Occipital lobe (tissue), 3 donors: ENCODE measurements at places on chromosomes 11 and 22.
A peak's percentile ranks its signal among the peaks of the same experiment; 100 is the strongest.

DNA sequence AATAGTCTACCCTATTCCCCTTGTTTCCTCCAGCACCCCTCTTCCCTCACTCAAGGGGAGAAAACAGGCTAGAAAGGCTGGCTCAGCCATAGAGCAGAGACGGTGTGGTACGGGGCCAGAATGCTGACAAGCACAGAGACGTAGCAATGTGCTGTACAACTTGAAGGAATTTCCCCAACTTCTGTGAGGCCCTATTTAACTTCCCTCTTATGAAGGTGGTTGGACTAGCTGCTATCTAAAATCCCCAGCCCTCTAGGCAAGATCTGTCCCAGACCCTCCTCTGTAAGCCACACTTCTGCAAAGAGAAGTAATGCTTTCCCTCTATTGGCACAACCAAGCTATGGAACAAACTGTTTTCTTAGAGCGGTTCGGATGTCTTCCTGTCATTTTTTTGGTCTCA is 37.8 kb downstream of the PLEKHA7 start:
- DNase-seq = no peak

GRCh38 chr11:113202431-113202830 is 112.0 kb upstream of the TTC12 start:
- DNase-seq = no peak

DNA sequence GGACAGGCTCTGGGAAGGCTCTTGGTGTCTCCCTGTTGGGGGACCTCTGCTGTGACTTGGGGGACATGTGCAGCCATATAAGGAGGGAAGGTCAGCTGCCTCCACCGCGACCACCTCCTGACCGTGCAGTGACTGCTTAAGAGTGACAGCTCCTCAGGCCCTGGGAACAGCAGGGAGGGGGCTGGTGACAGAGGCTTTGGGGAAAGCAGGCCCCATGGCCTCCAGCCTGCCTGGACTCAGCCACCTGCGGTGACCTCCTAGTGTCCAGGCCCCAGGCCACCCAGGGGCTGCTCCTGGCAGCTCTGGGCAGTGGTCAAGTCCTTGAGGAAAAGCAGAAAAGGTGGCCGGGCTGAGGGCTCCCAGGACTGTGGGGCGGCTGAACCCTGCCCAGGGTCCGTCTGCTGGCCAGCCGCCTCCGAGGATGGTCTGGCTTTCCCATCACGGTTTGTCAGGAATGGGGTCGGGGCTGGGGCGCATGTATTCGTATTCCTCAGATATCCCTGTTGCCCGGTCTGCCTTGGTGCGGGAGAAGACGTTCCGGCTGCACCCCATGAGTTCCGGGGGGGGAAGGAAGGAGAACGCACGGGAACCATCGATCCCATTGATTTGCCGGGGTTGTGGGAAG is 96.8 kb downstream of the WNT7B start:
- DNase-seq = no peak

DNA sequence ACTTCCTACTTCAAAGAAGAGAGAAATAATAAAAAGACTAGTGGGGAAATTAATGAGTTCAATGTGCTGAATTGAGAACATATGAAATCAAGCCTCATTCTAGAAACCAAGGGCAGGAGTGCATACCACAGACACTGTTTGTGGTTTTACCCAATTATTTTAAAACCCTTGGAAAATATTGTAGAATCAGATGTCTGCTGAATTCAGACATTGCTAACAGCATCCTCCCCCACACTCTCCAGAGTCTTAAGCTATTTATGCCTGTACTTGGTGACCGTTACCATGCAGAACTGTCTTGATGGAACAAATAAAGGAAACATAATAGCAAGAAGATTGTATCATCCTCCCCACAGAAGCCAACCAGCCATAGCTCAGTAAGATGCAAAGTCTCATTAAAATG is 850.1 kb downstream of the NTM start:
- no peak for DNase-seq

DNA sequence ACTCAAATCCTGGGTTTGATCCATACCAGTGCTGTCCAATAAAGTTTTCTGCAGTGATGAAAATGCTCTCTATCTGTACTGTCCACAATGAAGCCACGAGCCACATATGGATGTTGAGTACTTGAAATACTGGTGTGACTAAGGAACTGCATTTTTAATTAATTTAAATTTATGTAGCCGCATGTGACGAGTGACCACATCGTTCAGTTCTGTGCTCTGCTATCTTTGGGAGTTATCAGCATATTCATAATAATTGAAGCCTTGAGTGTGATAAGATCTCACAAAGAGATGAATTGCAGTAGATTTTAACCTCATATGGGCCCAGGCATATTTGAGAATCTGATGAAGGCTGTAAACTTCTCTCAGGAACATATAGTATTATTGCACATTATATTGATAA is 40.8 kb downstream of the GRAMD1B start:
- DNase-seq = no peak

- DNase-seq = no peak
Measured at GRCh38 chr22:44648085-44648820, 53.8 kb upstream of the PRR5 start.

DNA sequence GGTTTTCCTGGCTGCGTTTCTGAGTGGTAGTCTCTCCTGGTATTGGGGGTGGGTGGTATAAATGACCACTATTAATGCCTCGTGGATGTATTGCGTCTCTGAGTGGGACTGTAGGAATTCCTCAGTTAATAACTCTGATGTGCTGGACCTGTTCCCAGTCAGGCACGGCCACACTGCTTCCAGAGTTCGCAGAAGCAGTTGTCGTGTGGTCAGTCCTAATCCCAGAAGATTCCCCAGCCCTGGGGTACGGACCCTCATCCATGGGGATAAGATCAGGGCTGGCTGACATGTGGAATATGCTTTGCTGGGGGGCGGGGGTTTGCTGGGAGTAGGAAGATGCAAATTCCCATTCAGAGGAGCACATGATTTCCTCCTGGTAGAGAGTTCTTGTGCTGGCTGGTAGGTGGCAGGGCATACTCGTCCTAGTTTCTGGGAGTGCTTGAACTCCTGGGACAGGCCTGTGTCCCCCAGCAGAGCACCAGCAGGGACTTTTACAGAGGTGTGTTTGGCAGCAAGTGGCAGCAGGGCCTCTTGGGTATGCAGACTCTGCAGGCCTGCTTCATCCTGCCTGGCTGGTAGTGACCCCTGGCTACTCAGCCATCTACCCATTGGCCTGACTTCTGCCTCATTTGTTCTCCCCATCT is 157.4 kb downstream of the NAV2 start:
- no peak for DNase-seq

- no peak for DNase-seq
Measured at GRCh38 chr22:44693756-44694155, 8.2 kb upstream of the PRR5 start.

DNA sequence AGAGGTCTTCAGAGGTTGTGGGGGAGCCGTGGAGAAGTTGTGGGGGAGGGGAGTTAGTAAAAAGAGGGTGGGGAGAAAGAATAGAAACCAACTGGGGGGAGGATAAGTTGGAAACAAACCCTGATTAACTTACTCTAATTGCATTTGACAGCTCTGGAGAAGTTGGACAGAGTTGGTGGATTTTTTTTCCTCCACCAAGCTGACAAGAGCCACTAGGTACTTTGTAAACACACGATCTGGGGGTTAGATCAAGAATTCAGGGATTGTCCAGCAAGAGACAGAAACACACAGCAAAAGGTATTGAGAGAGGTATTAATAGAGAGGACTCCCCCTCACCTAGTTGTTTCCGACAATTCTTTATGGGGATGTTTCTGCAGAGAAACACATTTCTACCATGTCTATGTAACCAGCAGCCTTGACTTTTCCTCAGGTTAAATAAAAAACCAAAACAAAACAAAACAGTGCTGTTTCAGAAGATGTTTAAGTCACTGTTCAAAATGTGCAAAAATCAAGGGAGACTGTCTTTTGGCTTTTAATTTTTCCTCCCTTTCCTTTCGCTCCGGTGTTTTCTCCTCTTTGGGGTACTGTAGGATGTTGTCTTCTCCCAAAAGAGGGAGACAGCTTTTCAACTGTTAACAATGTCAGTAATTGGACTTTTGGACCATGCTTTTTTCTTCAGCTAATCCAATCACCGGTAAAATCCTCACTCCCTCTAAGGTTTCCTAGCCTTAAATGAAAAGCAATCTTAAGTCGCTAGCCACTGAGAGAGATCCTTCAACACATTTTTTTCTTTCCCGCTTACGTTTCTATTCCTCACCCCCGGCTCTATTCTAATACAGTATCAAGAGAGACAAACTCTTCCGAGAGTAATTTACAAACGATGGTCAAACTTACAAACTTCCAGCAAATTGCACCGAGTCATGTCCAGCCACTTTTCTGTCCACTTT is 708 bp downstream of the MAML2 start:
- no peak for DNase-seq

DNA sequence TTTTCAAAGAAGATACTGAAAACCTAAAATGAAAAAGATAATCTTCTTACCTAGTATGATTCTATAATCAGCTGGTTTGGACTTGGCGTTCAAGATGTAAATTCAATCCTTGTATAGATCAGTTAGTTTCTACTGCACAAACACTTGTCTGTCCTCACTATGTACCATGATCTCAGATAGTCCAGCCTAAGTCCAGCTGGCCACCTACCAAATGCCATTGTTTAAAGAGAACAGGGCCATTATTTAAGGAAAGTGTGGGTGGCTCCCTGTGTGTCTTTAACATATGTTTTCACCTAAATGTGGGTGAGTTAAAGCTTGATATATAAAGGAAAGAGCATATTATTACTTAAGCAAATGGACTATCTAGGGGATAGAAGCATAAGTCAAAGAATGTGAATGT is 38.6 kb downstream of the BLID start:
- no peak for DNase-seq

GRCh38 chr22:19843107-19843856 is 11.4 kb downstream of the GNB1L start:
- DNase-seq = no peak

DNA sequence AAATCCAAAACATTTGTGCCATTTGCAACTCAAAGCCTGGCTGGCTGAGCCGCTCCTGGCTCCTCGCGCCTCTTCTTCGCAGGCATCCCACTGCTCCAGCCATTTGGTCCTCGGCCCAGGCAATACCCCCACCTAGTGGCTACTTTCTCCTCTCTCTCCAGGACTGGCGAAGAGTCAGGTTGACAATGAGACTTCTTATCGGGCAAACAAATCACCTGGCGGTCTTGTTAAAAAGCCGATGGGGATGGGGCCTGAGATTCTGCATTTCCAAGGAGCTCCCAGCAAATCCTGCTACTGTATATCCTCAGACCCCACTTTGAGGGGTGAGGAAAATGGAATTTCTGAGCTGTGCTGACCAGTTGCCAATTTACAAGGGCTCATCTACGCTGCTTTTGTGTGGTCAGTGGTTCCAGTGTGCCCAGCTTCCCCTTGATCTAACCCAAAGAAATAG is 89.0 kb downstream of the ISX start:
- no peak for DNase-seq

- DNase-seq = no peak
Measured at GRCh38 chr11:36193290-36193619, 96.0 kb downstream of the COMMD9 start.

GRCh38 chr11:121688860-121689614 is 236.3 kb upstream of the SORL1-AS1 start:
- DNase-seq = no peak

GRCh38 chr11:46105134-46105628 is 16.1 kb downstream of the PHF21A start:
- no peak for DNase-seq

DNA sequence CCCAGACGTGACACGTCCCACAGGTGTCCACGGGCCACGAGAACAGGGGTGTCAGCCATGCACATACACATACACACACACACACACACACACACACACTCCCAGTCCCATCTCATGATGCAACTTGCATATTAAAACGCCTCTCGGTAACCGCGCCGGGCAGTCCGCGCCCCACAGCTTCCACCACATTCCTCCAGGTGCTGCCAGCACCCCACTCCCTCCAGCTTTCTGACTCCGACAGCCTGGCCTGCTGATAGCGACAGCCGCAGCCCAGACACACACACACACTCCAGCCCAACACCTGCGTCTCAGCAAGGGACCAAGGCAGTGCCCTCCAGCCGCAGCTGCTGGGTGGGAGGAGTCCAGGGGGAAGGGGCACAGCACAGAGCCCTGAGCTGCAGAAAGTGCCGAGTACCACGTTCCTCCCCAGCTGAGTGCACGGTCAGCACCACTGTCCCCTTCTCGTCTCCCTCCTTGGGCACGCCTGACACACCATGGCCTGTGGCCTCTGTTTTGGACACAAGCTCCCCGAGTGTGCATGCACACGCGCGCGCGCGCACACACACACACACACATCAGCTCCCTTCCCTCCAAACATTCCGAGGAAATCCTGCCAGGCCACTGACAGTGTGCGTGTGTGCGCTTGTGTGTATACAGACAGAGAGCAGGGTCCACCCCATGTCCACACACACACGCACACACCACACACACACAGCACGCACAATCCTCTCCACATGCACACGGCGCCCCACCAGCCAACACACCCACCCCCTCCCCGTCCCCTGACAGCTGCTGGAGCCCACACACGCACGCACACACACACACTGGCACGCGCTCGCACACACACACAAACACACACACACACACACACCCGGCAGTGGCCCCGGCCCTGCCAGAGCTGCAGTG is 1.2 kb downstream of the ELFN2 start:
- DNase-seq = no peak

- DNase-seq = no peak
Measured at GRCh38 chr22:23673826-23674690, 16.8 kb upstream of the RGL4 start.

GRCh38 chr11:119612814-119613213 is 116.2 kb downstream of the NECTIN1 start:
- DNase-seq = no peak

GRCh38 chr11:86627776-86628455 is 44.5 kb downstream of the ME3 start:
- peak; percentile 57 for DNase-seq

DNA sequence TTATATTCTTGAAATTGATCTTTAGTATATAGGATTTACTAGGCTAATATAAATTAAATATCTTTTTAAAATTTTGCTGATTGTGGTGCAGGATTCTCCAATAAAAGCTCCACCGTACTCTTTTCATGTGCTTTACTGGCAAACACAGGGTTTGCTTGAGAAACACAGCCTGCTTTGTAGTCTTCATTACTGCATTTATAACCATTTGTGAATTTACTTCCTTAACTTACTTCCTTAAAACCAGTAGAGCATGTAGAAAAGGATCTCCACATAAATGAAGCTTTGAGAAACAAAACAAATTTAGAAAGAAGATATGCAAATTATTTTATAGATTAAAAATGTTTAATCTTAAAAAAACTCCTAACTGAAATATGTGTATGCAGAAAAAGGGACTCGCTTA is 28.8 kb downstream of the SWAP70 start:
- no peak for DNase-seq

- DNase-seq = no peak
Measured at GRCh38 chr11:45343444-45343843, 57.3 kb upstream of the SYT13 start.
